Activated CD4-positive, alpha-beta T cell treated with anti-CD3 and anti-CD28 coated beads, Interleukin-2, amount 50 U/mL, for 48 hours (primary cell): ENCODE measurements at places on chromosomes 13 and 19.

GRCh38 chr13:42807866-42808265 is 26.5 kb downstream of the FAM216B start:
- no peak for DNase-seq

- DNase-seq = no peak
Measured at GRCh38 chr13:74794147-74794546, 659.9 kb upstream of the KLF12 start.

DNA sequence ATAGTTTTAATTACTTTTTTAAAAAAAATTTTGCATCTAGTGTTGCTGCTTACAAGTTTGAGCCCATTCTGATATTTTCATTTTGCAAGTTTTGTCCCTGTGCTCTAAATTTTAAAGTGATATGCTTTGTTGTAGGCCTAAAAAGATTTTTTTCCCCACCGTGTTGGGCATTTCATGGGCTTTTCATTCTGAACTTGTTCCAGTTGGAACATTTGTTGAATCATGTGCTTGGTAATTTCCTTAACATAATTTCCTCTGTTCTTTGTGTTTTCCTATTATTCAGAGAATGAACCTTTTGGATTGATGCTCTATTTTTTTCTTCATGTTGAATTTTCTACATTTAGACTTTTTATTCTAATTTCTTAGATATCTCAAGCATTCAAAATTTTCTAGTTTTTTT is 206.4 kb upstream of the SPRY2 start:
- DNase-seq = no peak

GRCh38 chr13:35140321-35140720 is 198.3 kb downstream of the NBEA start:
- no peak for DNase-seq

GRCh38 chr13:53005626-53006025 is 23.0 kb upstream of the OLFM4 start:
- no peak for DNase-seq

DNA sequence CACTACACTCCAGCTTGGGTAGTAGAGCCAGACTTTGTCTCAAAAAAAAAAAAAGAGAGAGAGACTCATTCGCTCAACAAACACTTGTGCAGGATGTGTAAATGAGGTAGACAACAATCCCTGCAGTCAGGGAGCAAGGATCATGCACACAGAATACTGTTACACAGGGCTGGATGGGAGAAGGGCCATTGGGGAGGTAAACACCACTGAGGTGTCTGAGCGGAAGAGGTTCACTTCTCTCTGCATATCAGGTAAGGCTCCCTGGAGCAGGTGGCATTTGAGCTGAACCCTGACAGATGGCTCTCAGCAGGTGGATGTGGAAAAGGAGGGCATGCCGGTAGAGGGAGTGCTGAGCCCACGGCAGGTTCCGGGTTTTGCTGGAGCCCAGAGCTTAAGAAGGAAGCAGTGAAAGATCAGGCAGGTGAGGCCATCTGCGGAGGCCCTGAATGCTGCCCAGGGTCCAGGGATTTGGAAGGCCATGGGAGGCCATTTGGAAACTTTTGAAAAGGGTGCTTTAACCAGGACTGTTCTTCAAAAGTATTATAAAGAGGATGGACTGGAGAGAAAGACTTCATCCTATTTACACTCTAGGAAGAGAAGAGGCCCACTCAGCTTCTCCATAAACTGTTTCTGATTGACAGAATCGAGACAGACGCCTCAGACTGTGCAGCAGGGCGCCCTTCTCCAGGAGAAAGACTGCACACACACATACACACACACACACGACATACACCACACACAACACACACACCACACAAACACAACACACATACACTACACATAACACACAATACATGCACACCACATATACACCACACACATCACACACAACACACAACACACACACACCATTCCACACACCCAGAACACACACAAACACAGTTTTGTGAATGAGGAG is 199.4 kb downstream of the USP12 start:
- DNase-seq = peak; percentile 25

GRCh38 chr13:105364191-105364590 is 1171.3 kb downstream of the EFNB2 start:
- no peak for DNase-seq

DNA sequence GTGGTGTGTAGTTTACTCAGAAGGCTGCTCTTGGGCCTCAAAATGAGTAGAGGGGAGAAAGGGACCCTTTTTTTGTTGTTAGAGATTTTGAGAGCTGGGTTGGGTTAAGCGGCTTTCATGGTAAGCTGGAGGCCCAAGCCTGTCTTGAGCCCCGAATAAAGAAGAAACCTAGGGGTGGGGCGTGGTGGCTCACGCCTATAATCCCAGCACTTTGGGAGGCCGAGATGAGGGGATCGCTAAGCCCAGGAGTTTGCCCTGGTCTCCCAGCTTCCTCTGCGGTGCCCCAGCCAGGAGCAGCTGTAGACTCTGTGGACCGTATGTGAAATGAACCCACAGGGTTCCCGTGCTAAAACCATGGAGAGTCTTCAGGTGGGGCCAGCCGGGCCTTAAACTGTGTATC is 56.1 kb downstream of the KDM4B start:
- no peak for DNase-seq

- no peak for DNase-seq
Measured at GRCh38 chr13:30841154-30841553, 64.9 kb upstream of the MEDAG start.

GRCh38 chr13:57611969-57612368 is 19.6 kb upstream of the PCDH17 start:
- DNase-seq = no peak

GRCh38 chr13:50692396-50692915 is 151.0 kb downstream of the DLEU7 start:
- no peak for DNase-seq

- DNase-seq = peak; percentile 13
Measured at GRCh38 chr13:99124794-99125316, 75.8 kb upstream of the UBAC2 start.

DNA sequence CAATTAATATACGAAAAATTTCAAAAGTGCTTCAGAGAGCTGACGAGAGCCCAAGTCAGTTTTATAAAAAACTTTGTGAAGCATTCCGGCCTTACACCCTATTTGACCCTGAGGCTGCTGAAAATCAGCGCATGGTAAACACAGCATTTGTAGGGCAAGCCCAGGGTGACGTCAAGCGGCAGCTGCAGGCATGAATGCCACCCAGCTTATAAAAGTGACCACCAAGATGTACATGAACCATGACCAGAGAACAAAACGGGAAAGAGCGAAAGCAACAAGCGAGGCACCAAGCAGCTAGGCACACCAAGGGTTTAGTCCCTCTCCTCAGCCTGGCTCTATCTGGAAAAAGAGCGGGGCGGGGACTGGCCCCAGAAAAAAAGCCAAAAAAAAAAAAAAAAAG is 6.0 kb downstream of the SIGLEC11 start:
- no peak for DNase-seq

GRCh38 chr13:94595950-94596574 is at the start of gene TGDS:
TGDS (minus strand) TSS chr13:94596152; CDS start chr13:94596136, 16 bp downstream.
- peak; percentile 88 for DNase-seq

DNA sequence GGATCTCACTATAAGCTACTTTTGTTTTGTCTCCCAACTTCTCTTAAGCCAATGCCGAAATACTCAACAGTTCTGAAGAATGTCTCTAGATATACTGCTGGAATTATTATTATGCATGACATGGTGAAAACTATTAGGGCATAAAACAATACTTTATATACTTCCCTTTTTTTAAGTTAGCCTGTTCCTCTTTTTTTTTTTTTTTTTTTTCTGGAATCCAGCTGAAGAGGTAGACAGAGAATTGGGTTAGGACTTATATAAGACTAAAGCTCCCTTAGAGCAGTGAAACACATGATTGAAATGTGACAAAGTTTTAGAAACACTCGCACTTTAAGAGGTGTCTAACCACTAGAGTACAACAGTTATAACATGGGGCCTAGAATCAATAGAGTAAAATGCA is 850.9 kb upstream of the PCDH9 start:
- no peak for DNase-seq

DNA sequence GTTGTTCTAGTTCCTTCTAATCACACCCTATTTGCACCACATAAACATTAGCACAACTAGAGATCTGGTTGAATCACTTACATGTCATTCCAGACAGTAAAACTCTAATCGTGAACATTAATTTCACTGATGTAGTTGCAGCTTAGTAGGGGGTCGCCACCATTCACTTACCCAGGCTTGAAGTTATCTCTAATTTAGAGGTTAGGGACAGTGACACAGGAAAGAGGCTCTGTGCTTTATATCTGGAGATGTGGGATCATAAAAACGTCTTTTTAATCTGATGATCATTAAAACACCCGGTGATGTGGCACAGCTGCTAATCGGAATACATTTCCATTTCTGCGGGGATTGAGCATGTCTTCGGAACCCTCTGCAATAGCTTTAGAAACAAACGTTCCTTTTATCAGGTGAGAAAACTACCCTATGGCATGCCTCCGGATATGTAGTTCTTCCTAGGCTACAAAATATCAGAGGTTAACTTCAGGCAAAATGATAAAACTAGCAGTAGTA is 523.0 kb downstream of the MYO16 start:
- no peak for DNase-seq

DNA sequence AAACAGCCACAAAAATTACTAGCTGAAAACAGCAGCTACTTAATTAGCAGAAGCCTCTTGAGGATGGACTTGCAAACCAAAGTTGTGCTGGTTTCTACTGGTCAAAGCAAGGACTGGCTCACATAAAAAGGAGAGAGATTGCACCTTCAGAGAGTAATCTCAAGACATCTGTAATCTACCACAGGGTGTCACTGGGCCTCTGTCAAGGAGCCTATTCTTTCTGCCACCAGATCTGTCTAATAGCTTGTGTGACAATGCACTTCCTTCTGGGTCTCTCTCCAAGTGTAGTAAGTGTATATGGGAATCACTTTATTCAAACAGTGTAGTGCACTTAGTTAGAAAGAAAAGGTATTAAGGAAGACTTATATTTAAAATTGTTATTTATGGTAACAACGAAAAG is 24.4 kb upstream of the ZNF561 start:
- DNase-seq = no peak

DNA sequence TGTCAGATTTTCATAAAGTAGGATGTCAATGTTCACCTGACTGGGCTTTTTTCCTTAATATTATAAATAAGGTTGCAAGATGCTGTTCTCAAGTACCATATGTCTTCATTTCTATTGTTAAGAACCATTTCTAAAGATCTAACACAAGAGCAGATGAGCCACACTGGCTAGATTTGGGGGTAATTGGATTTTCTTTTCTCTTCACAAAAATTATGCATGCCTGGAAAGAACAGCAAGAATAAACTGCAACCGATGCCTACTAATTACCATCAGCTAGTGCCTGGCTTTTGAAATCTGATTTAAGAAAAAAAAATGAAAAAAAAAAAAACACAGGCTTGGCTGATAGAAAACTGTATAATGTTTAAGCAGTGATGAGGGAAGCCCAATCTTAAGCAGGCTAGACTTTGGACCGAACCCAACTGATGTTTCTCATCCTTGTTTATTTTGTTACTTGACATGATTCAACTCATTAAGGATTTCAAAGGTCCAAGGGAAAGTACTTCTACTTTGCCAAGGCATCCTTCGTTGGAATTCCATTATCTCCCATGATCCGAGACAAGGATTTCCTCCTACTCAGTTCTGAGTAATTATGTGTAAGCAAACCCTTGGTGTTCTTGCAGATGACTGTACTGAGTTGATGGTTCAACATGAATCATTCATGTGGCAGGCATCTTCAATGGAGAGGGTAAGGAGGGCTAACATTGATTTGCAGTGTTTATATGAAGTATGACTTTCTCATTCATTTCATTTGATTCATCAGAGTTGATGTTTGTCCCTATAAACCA is 300.5 kb downstream of the SPRY2 start:
- DNase-seq = no peak

DNA sequence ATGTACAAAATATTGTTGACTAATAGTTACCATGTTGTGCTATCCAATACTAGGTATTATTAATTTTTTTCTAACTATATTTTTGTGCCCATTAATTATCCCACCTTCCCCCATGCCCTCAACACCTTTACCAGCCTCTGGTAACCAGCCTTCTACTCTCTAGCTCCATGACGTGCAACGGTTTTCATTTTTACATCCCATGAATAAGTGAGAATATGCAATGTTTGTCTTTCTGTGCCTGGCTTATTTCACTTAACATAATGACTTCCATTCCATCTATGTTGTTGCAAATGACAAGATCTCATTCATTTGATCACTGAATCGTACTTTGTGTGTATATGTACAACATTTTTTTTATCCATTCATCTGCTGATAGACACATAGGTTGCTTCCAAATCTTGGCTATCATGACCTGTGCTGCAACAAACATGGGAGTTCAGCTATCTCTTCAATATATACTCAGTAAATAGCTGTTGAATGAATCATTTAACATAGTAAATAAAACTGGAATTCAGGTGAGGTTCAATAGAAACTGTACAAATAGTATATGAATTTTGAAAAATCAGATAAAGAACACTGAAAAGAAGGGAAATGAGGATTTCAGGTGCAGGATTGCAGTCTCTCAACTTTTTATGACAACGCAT is 509.0 kb upstream of the MIR17HG start:
- DNase-seq = no peak
